ENCODE measurements at places on chromosomes 12 and 14.

GRCh38 chr12:127272864-127273263 is 994.1 kb upstream of the TMEM132C start:
- H3K36me3 ChIP-seq = no peaks in the 10 kb centered on the region
- no peaks in the 10 kb centered on the region for H3K27me3 ChIP-seq
- no peak overlapping the region for H3K4me3 ChIP-seq
- no peaks in the 10 kb centered on the region for H3K4me1 ChIP-seq
- no peak for DNase-seq

GRCh38 chr14:20679907-20680306 is 4.5 kb upstream of the RNASE4 start:
- H3K4me3 ChIP-seq = no peak overlapping the region
- H3K27me3 ChIP-seq = no peaks in the 10 kb centered on the region
- no peaks in the 10 kb centered on the region for H3K36me3 ChIP-seq

DNA sequence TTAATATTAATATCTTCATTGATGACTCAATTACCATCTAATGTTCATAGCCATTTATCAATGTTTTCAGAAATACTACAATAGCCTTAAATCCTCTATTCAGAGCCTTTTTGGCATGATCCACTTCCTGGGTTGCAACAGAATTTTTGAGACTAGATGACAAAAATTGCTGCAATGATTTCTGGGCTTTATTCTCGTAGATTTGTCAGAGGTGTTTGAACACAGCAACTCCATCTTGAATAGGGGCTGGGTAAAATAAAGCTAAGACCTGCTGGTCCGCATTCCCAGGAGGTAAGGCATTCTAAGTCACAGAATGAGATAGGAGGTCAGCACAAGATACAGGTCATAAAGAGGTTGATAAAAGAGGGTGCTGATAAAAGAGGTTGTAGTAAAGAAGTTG is 165.8 kb upstream of the CNOT2 start:
- H3K27me3 ChIP-seq = no peaks in the 10 kb centered on the region
- no peaks in the 10 kb centered on the region for H3K36me3 ChIP-seq
- H3K4me3 ChIP-seq = no peak overlapping the region
- no peak for DNase-seq
- H3K27ac ChIP-seq = no peak overlapping the region

DNA sequence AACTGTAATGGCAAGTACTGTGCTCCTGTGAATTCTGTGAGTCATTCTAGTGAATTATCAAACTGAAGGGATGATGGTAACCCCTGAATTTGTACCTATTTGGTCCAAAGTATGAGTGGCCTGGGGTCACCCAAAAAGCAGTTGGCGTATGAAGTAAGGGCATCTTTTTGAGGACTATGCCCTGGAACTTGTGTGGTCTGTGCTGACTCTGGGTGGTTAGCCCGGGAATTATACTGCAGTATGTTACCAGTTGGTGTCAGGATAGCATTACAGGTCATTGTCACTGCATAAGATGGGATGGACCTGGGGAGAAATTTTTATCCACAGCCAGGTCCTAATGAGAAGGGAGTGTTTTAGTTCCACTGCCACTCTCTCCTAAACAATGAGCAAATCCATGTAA is 174.7 kb downstream of the SSPN start:
- DNase-seq = no peak
- no peak overlapping the region for H3K4me3 ChIP-seq
- H3K36me3 ChIP-seq = no peaks in the 10 kb centered on the region
- no peaks in the 10 kb centered on the region for H3K4me1 ChIP-seq
- no peak overlapping the region for H3K27ac ChIP-seq
- H3K27me3 ChIP-seq = no peaks in the 10 kb centered on the region

GRCh38 chr12:65282840-65283239 is 4.4 kb downstream of the MSRB3 start:
- no peaks in the 10 kb centered on the region for H3K27me3 ChIP-seq
- peaks cover 8% of the 10 kb centered on the region for H3K4me1 ChIP-seq
- no peak overlapping the region for H3K27ac ChIP-seq

DNA sequence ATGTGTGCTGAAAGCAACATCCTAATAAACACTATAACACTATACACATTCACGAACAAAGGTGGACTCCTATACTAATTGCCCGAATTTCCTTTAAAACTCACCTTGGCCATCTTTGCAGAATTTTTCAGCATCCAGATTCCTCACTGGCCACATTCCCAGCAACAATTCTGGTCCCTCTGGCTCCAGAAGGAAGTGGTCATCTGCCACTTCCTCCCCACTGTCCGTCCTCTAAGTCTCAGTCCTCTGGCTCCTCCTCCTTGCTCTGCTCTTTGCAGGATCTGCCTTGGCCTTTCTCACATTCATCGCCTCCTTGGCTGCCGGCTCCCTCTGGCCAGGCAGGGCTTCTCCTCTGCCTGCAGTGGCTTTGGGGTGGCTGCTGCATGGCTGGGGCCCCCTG is 426.0 kb downstream of the FUT8 start:
- H3K4me1 ChIP-seq = peaks cover 11% of the 10 kb centered on the region
- H3K4me3 ChIP-seq = no peak overlapping the region
- no peaks in the 10 kb centered on the region for H3K27me3 ChIP-seq
- H3K36me3 ChIP-seq = no peaks in the 10 kb centered on the region

- no peaks in the 10 kb centered on the region for H3K4me1 ChIP-seq
- H3K36me3 ChIP-seq = no peaks in the 10 kb centered on the region
- no peak overlapping the region for H3K4me3 ChIP-seq
- no peaks in the 10 kb centered on the region for H3K27me3 ChIP-seq
- no peak overlapping the region for H3K27ac ChIP-seq
Observed at GRCh38 chr12:62717643-62718042, 217.3 kb downstream of the PPM1H start.

GRCh38 chr12:106906715-106907114 is 49.0 kb upstream of the TMEM263 start:
- H3K27me3 ChIP-seq = no peaks in the 10 kb centered on the region
- DNase-seq = no peak
- H3K4me3 ChIP-seq = no peak overlapping the region
- H3K4me1 ChIP-seq = peaks cover 3% of the 10 kb centered on the region

- no peak overlapping the region for H3K27ac ChIP-seq
- H3K36me3 ChIP-seq = no peaks in the 10 kb centered on the region
- no peak for DNase-seq
- H3K4me3 ChIP-seq = no peak overlapping the region
- H3K4me1 ChIP-seq = no peaks in the 10 kb centered on the region
Observed at GRCh38 chr14:63076488-63076887, 31.2 kb upstream of the KCNH5 start.

GRCh38 chr12:23817345-23817744 is 132.1 kb downstream of the SOX5 start:
- H3K27me3 ChIP-seq = no peaks in the 10 kb centered on the region
- DNase-seq = no peak
- no peaks in the 10 kb centered on the region for H3K36me3 ChIP-seq
- H3K4me1 ChIP-seq = no peaks in the 10 kb centered on the region
- no peak overlapping the region for H3K27ac ChIP-seq

GRCh38 chr12:497501-498160 is 37.9 kb downstream of the B4GALNT3 start:
- H3K27ac ChIP-seq = no peak overlapping the region
- H3K4me1 ChIP-seq = peaks cover 2% of the 10 kb centered on the region
- no peaks in the 10 kb centered on the region for H3K27me3 ChIP-seq
- no peak for DNase-seq

DNA sequence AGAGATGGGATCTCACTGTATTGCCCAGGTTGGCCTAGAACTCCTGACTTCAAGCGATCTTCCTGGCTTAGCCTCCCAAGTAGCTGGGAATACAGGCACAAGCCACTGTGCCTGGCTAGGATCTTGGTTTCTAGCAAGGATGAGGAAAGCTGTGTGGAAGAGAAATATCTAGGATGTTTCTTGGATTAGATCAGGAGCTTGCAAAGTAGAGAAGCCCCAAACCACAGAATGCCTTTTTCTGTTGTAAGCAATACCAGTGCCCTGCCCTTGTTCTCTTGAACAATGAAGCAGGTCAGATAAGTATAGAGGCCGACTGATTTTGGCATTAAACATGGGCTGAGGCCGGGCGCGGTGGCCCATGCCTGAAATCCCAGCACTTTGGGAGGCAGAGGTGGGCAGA is 44.3 kb upstream of the STRN3 start:
- no peak for DNase-seq
- no peak overlapping the region for H3K27ac ChIP-seq
- H3K4me1 ChIP-seq = no peaks in the 10 kb centered on the region
- H3K4me3 ChIP-seq = no peak overlapping the region
- H3K36me3 ChIP-seq = no peaks in the 10 kb centered on the region
- no peaks in the 10 kb centered on the region for H3K27me3 ChIP-seq

DNA sequence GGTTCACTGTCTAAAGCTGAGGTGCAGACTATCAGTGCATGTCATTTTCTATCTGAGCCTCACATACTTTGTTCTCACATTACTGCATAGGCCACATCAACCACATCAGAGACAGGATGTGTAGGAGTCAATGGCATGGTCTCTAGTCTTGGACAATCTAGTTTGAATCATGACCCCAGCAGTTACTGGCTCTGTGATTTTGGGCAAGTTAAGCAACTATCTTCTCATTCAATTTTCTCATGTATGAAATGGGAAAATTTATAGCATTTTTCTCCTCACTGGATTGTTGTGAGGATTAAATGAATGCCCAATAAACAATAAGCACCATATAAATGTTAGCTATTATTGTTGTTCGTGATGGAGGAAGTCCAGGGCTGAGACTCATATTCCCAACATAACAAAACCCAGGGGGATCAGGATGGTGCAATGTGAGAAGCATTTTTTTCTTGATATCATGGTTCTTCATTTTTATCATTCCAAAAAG is 432.6 kb downstream of the LRIG3 start:
- DNase-seq = no peak
- no peaks in the 10 kb centered on the region for H3K27me3 ChIP-seq
- no peaks in the 10 kb centered on the region for H3K36me3 ChIP-seq
- H3K27ac ChIP-seq = no peak overlapping the region
